Umbilical cord (tissue), 2 donors: ENCODE measurements at places on chromosomes 16 and 17. TPM values are rescaled to one million over a fixed set of nuclear protein-coding genes. Genes with fewer than 3 reads are reported as not detected.

The CCL1 gene
- total RNA-seq = not detected

The IRX5 gene
- total RNA-seq = 5.1 TPM

The APOH gene
- not detected for total RNA-seq

The AXIN1 gene
- total RNA-seq = 17.3 TPM

The GNG13 gene
- not detected for total RNA-seq

DNA sequence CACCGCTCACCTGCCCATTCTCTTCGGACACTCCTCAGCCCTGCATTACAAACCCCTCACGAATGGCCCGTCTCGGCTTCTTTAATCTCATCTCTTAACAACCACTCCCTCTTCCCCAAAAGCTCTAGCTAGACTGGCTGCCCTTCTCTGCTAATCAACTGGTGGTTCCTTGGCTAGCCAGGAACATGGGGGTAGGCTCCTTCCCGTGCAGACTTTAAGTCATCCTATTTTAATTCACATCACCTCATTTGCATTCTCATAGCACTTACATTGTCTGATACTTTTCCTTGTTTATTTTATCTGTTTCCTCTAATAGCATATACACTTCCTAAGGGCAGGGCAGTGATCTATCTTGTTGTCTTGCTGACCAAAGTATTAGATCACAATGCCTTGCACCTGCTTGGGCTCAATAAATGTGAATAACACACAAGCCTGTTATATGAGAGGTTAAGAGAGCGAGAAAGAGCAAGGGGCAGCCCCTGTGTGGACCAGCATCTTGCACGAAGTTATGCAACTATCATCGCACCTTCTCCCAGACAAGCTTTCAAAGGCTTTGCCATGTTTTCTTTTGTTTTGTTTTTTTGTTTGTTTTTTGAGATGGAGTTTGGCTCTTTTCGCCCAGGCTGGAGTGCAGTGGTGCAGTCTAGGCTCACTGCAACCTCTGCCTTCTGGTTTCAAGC, 9.8 kb downstream of the TP53 start:
- no peak for DNase-seq

GRCh38 chr17:82696916-82697807, 1.3 kb downstream of the RAB40B start:
- DNase-seq = no peak

DNA sequence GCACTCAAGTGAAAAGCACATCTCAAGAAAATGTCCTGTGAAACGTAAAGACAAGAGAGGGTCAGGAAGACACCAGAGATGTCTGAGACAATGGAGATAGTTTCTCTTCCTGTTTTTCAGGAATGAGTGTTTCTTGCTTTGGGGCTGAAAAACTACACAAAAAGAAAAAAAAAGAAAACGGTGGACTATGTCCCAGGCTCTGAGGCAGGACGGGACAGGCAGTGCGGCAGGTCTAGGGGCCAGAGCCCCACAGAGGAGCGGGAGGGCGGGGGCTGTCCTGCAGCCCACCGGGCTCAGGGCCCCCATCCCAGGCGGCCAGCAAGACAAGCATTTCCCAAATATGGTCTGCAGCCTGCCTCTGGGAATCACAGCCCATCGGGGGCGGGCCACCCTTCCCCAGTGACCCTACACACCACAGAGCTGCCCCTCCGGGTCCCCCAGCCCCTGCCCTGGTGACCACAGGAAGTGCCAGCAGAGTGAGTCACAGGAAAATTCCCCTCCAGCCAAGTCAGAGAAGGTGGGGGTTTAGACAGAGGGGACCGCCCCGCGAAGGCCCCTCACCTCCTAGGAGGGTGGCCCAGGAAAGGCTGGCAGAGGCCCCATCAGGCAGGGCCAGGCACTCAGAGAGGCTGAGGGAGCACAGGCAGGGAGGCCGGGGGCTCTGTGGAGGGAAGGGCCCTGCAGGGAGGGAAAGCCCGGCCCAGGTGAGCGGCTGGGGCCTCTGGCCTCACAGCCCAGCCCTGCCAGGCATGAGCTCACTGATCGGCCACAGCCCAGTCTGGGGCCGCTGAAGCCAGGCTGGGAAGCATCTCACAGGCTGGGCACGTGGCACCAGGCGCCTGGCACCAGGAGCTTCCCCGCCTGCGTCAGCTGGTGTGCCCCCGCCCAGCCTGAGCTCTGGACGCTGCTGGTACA, 6.3 kb downstream of the BCAR1 start:
- peak; percentile 93 for DNase-seq

DNA sequence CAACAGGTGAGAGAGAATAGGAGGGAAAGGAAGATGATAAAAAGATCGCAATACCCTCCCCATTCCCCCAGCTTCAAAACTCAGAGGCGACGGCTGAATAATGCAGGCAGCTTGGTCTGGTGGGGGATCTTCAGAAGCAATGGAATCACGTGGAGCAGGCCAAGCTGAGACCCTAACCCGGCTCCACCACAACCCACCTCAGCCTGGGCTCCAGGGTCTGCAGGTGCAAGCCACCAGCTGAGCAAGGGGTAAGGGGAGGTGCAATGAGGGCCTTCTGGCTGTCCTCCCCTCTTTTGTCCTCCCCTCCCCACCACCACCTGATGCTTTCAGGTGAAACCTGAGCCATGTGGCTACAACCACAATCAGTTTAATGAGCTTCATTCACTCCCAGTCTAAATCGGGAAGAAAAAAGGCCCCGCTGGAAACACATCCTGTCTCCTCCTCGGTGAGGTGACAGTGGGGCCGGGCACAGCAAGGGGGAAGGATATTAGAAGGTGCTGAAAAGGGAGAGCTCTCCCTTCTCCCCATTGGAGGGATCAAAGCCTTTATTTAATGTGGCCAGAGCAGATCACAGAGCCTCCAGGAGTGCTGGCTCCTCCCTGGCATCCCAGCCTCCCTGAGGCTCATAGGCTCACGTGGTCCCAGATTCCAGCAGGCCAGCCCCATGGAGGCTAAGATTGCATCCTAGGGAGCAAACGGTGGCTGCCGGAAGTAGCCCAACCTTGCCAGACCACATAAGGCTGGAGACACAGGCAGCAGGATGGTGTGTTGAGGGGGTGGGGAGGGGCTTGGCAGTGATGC, 261.0 kb downstream of the SOX9 start:
- no peak for DNase-seq

GRCh38 chr16:72050769-72051464, 3.4 kb upstream of the HP start:
- DNase-seq = no peak

DNA sequence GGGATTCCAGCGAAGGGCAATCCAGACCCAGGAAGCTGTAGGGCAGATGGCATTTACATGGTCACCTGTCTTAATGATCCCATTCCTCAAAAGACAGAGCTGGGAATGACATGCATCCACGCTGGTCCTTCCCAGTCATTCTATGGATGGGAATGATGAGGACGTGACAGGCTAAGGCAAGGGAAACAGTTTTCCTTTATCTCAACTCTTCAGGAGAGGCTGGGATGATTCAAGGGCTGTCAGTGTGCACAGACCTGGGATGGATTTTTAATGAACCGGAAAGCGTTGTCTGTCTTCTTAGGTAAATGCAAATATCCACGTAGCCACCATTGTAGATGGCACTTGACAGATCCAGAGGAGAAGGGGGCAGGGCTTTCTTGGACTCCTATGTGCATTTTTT, 483.2 kb upstream of the EEF2KMT start:
- DNase-seq = no peak

DNA sequence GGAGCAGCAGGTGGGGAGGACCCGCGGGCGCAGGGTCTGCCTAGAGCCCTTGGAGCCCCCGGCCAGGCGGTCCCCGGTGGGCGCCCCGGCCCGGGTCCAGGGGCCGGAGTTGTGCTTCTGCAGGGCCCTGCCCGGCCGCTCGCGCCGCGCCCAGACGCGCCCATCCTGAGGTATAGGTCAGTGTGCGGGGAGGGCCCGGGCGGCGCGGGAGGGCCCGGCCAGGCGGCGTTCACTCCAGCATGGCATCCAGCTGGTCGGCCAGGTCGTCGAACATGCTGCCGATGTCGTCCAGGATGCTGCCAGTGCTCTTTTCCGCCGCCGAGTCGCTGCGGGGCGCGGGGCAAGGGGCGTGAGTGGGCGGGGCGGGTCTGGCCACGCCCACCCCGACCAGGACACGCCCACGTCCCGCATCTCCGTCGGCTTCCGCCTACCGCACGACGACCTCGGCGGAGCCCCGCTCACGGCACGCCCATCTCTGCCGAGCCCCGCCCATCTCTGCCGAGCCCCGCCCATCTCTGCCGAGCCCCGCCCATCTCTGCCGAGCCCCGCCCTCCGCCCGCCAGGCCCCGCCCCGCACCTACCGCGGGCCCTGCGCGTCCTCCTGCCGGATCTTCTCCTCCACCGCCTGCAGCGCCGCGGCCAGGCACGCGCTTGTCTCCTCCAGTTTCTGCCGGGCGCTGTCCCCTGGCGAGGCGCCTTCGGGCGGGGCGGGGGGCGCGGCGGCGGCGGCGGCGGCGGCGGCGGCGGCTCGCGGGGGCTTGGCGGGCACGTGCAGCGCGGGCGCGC, 17.9 kb downstream of the CASKIN1 start:
- DNase-seq = no peak

- DNase-seq = no peak
These were observed 89.8 kb upstream of the XYLT1 start for GRCh38 chr16:17560548-17560947.

DNA sequence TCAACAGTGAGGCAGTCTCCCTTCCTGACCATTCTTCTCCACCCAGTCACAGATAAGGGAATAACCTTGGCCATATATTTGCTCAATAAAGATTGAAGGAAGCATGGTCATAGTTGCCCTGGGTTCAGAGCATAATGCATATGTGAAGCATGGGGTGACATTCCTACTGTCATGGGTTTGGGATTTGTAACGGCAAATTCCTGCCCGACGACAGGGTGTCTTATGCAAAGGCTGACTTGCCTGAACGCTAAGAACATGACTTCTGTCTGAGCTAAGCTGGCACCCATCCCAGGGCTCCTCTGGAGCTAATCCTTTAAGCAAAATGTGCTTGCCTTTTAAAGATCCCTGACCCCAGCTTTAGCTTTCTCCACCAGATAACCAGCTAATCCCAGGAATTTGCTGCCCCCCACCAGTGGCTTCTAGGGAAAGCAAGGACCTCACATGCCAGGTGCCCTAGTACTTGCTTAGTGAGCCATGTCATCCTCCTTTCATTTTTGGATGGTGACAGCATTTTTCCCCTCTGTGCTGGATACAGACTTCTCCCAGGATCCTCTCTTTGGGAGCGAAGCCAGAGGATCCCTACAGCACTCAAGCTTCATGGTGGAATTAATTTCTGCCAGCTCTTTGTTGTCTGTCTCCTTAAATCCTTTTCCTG, 11.7 kb downstream of the SLC7A6OS start:
- DNase-seq = peak; percentile 93

DNA sequence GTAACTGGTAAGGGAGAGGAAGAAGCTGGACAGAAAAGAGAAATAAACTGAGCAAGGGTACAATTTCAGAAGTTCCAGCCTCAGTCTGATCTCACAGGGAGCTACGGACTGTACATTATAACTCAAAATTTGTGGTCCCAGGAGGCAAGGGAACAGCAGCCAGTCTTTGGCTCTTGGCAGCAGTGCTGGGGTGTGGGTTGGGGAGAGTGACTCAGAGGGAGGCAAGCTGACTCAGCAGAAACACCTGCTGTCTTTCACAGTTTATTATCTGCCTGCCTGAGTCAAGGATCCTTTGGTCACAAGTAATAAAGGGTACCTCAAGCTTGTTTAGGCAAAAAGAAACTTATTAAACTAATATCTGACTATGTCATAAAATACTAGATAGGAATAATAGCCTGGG, 73.5 kb upstream of the KIF2B start:
- DNase-seq = peak; percentile 26

- DNase-seq = no peak
These were observed 23.6 kb downstream of the COPZ2 start for GRCh38 chr17:48013876-48014594.

- peak; percentile 76 for DNase-seq
These were observed at the start of gene GJC1 for GRCh38 chr17:44829523-44830358. Gene GJC1 (minus strand): TSS chr17:44830287. CDS start chr17:44805817, 24,470 bp downstream.
